ENCODE measurements at places on chromosomes 1 and 21. TPM values are rescaled to one million over a fixed set of nuclear protein-coding genes. Genes with fewer than 3 reads are reported as not detected.

DNA sequence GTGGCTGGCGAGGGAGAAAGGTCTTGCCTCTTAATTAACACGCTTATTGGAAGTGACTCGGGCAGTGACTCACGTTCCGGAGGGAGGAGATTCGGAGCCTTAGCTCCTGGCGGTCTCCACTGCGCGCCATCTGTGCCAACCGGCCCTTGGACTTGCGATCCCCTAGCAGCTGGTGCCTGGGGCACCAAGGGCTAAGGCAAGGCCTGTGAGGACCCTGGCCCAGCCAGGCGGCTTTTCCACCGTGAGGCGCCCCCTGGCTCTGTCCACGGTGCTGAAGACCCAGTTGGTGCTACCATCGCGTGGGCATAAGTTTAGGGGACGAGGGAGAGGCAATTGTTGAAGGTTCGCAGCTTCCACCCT is 1.3 kb upstream of the SYT6 start:
- DNase-seq, result peak; percentile 70
- H3K4me1 ChIP-seq, result no peaks in the 10 kb centered on the region
- H3K36me3 ChIP-seq, result no peaks in the 10 kb centered on the region
- H3K27me3 ChIP-seq, result peaks cover 97% of the 10 kb centered on the region
- no peak overlapping the region for H3K27ac ChIP-seq
- no peak overlapping the region for H3K4me3 ChIP-seq

DNA sequence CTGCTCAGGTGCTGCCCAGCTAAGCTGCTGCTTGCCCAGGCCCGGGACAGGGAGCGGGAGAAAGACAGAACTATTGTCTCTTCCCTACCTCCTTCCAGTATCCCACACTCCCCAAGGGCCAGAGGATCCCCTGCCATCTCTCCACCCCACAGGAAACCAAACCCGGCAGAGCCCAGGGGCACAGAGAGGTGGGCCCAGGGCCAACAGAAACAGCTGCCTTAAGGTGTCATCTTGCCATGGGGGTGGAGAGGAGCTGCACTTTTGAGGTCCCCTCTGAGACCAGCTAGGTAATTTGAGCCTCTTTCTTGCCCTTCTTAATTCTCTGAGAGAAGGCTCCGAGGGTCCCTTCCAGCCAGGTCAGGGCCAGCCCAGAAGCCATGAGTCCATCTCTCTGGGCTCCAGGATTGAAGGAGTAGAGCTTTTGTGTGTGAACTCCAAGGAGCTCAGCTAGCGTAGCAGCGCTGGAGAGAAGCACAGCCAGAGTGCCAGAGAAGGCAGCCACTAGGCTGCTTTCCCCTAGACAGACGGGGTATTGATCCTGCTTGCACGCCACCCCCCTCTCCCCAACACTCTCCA is 9.7 kb upstream of the GPR61 start:
- no peak for DNase-seq
- no peaks in the 10 kb centered on the region for H3K27me3 ChIP-seq

- H3K4me1 ChIP-seq, result 0 out of 2 replicates have a peak, but pooled peaks cover 8% of the 10 kb centered on the region
- H3K4me3 ChIP-seq, result no peak overlapping the region
- H3K36me3 ChIP-seq, result no peaks in the 10 kb centered on the region
- DNase-seq, result peak; percentile 78
Observed at GRCh38 chr1:116574581-116575291, 3.9 kb upstream of the CD58 start.

GRCh38 chr1:113369699-113370098 is 20.6 kb upstream of the MAGI3 start:
- no peak overlapping the region for H3K4me3 ChIP-seq
- DNase-seq, result no peak
- no peak overlapping the region for H3K27ac ChIP-seq

DNA sequence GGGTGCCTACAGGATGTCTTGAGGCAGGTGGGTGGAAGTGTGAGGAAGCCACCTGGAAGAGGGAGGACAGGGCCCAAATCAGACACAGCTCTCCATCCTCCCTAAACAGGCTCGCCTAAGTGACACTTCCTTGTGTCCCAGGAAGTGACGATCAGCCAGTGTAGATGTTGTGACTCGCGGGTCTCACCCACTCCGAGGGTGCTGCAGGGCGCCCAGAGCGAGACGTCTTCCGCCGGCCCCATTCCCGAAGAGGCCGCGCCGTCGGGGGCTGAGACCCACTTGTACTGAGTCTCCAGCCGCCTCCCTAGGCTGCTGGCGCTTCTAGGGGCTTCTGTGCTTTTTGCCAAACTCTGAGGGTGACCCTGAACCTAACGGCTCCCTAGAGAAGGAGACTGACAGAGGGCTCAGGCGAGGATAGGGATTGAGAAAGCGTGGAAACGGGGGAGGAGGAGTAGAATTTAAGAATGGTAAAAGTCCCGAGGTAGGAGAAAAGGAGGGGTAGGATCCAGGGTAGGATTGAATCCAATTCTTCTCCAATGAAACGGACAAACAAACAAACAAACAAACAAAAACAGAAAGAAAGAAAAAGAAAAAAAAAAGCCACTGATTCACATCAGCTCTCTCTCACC is 543 bp upstream of the MARK1 start:
- no peaks in the 10 kb centered on the region for H3K36me3 ChIP-seq
- H3K27ac ChIP-seq, result no peak overlapping the region
- peak; percentile 15 for DNase-seq
- H3K27me3 ChIP-seq, result peaks cover 59% of the 10 kb centered on the region
- peak overlapping the region; percentile 75 for H3K4me3 ChIP-seq

DNA sequence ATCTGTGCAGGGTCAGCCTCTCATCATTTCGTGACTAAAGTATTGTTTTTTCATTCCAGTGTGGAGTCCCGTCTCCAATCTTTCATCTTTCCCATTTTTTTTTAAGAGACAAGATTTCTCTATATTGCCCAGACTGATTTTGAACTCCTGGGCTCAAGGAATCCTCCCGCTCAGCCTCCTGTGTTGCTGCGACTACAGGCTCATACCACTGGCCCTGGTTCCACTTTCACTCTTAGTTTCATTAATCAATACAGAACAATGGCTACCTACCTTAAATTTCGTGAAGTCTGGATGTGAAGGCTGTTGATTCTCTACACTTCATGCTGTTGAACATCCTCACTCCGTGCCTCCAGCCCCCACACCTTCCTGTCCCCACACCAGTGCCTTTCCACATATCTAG is 97.7 kb upstream of the GREM2 start:
- peaks cover 41% of the 10 kb centered on the region for H3K4me1 ChIP-seq
- H3K36me3 ChIP-seq, result no peaks in the 10 kb centered on the region
- no peaks in the 10 kb centered on the region for H3K27me3 ChIP-seq
- DNase-seq, result no peak
- H3K27ac ChIP-seq, result no peak overlapping the region
- no peak overlapping the region for H3K4me3 ChIP-seq

GRCh38 chr21:39874759-39875158 is 7.5 kb downstream of the PCP4 start:
- H3K4me1 ChIP-seq, result no peaks in the 10 kb centered on the region
- no peak overlapping the region for H3K4me3 ChIP-seq
- H3K27me3 ChIP-seq, result no peaks in the 10 kb centered on the region
- DNase-seq, result no peak

GRCh38 chr1:70264839-70265238 is 43.7 kb downstream of the SRSF11 start:
- no peak for DNase-seq
- peaks cover 30% of the 10 kb centered on the region for H3K36me3 ChIP-seq
- H3K4me1 ChIP-seq, result no peaks in the 10 kb centered on the region
- H3K4me3 ChIP-seq, result no peak overlapping the region

DNA sequence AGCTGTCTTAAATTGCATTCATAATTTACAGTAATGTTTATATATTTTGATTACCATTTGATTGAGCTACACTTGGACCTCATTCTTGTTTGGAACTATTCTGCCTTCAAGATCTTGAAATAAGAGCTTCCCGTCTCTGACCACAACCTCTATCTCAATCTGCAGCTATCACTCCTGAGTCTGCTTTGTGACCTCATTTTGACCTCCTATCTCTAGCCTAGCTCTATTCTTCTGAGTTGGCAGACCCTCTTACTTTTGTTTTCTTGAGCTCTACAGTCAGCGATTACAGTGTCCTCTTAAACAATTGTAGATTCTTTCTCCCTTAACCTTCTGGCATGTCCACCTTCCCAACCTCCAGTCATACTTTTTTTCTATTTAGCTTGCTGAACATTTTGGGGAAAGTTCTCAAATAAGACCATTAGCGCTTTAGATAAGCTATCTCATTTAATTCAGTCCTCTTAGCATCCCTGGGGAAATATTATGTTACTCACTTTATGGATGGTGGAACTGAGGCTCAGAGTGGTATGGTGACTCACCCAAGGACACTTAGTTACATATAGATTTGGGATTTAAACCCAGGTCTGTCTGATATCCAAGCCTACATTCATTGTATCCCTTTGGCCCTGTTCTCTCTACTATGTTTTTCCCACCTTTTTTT is 19.1 kb downstream of the RPAP2 start:
- H3K27me3 ChIP-seq, result no peaks in the 10 kb centered on the region
- DNase-seq, result no peak
- H3K36me3 ChIP-seq, result peaks cover 10% of the 10 kb centered on the region

- H3K27me3 ChIP-seq, result 0 out of 2 replicates have a peak, but pooled peaks cover 11% of the 10 kb centered on the region
- H3K27ac ChIP-seq, result no peak overlapping the region
- H3K36me3 ChIP-seq, result no peaks in the 10 kb centered on the region
- no peaks in the 10 kb centered on the region for H3K4me1 ChIP-seq
Observed at GRCh38 chr1:209328196-209328595, 255.3 kb upstream of the CAMK1G start.

DNA sequence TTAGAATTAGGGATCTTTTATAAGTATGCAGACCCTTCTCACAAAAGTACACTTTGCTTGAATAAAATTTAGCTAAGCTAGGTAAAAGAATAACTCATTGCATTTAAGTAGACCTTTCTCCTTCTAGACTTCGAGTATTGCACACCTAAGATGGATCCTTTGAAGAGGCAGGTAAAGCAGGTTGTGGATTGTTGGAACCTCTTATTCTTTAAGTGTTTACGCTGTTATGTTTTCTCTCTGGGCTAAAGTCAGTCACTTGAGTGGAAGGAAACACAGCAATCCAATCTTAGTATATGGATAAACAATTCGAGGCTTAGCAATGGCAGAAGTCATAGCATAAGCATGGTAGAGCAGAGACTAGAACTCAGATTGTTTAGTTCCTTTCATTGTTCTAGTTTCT is 11.4 kb downstream of the MAGI3 start:
- H3K4me1 ChIP-seq, result peaks cover 4% of the 10 kb centered on the region
- no peak overlapping the region for H3K4me3 ChIP-seq
- H3K27me3 ChIP-seq, result no peaks in the 10 kb centered on the region
- H3K36me3 ChIP-seq, result no peaks in the 10 kb centered on the region
- H3K27ac ChIP-seq, result no peak overlapping the region

DNA sequence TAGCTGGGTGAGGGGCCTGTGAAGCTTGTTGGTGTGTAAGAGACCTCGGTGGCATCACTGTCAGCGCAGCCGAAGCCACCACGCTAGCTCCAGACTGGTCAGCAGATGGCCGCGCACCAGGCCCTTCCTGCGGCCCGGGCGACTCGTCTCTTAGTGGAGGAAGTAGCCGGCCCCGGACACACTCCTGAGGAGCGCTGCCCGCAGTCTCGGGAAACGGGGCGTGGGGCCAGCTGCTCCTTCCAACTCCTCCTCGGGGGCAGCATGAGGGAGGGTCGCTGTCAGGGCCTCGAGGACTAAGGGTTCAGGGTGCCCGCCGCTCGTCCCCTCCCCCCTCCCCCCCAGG is 20.4 kb downstream of the H3-3A start:
- DNase-seq, result peak; percentile 83
- H3K4me1 ChIP-seq, result peaks cover 3% of the 10 kb centered on the region
- H3K27me3 ChIP-seq, result no peaks in the 10 kb centered on the region
- peak overlapping the region; percentile 41 for H3K27ac ChIP-seq

DNA sequence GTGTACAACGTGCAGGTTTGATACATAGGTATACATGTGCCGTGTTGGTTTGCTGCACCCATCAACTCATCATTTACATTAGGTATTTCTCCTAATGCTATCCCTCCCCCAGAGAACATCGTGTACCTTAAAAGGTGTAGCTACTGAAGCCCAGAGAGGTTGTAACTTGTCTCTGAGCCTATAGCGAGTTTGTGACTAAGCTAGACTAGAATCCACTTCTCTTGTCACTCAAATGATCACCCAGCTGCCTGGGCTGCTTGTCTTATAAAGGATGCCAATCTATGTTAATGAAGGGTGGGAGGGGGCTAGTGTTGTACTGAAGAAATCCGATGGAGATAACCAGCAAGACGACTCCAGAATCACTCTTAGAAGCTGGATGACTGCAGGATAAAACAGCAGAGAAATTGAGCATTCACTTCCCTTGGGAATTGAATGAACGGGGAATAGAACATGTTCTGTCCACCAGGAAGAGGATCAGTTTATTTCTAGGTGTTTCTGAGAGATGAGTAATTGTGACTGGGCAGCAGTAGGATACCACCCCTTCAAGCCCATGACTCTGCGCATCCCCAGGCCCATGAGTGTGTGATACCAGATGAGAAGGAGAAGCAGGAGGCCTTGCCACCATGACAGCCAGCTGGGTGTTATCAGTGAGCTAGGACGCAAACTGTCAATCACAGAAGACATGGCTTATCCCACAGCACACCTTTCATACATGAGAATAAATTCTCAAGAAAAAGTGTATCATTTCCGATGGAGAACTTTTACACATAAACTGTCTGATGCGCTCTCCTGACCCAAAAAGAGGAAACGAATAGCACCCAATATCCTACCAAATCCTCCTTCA is 390.4 kb downstream of the NTNG1 start:
- H3K27ac ChIP-seq, result 0 out of 2 replicates have a peak overlapping the region, but pooled peaks have one; percentile 67
- no peaks in the 10 kb centered on the region for H3K36me3 ChIP-seq
- no peak for DNase-seq
- H3K4me1 ChIP-seq, result peaks cover 21% of the 10 kb centered on the region
- no peak overlapping the region for H3K4me3 ChIP-seq
- no peaks in the 10 kb centered on the region for H3K27me3 ChIP-seq

DNA sequence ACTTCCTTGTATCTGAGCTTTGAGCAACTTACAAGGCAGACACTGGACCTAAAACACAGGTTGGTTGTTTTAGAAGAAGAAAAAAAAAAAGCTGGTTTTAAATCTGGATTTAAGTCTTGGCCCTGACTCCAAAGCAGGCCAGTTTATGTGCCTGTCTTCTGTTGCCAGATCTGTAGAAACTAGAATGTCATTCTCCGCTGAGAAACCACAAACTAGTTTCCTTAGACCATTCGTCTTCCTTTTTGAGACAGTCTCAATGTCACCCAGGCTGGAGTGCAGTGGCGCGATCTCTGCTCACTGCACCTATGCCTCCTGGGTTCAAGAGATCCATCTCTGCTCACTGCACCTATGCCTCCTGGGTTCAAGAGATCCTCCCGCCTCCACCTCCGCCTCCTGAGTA is 33.9 kb downstream of the APP start:
- DNase-seq, result no peak
- H3K4me1 ChIP-seq, result peaks cover 19% of the 10 kb centered on the region
- no peak overlapping the region for H3K27ac ChIP-seq
- H3K4me3 ChIP-seq, result no peak overlapping the region

DNA sequence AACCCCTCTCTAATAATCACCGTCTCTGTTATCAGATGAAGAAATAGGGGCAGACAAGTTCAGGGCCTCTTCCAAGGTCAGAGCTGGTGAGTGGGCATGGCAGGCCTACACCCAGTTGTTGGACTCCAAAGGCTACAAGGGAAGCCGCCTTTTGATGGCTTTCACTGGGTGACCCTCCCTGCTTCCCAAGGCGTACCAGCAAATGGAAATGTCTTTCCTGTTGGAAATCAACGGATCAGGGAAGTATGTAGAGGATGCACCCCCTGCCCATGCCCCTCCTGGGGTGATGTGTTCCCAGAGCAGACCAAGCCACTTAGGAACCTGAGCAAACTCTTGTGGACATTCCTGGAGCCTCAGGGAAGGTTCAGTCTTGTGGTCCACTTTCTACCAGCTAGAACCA is 47.4 kb downstream of the LGR6 start:
- H3K27me3 ChIP-seq, result peaks cover 19% of the 10 kb centered on the region
- no peak for DNase-seq
- peaks cover 6% of the 10 kb centered on the region for H3K4me1 ChIP-seq
- H3K36me3 ChIP-seq, result no peaks in the 10 kb centered on the region

Gene NRIP1
- 31.9 TPM for total RNA-seq

Gene WDR3
- total RNA-seq, result 32.2 TPM

Gene SPRR5
- total RNA-seq, result not detected
